Activated T-helper 1 cell treated with Interleukin-2 at 50 U/mL for 16 hours (primary cell): ENCODE measurements at places on chromosomes 11 and 22.

- no peak for DNase-seq
These were observed 7.4 kb upstream of the GNAZ start for GRCh38 chr22:23062616-23063538.

DNA sequence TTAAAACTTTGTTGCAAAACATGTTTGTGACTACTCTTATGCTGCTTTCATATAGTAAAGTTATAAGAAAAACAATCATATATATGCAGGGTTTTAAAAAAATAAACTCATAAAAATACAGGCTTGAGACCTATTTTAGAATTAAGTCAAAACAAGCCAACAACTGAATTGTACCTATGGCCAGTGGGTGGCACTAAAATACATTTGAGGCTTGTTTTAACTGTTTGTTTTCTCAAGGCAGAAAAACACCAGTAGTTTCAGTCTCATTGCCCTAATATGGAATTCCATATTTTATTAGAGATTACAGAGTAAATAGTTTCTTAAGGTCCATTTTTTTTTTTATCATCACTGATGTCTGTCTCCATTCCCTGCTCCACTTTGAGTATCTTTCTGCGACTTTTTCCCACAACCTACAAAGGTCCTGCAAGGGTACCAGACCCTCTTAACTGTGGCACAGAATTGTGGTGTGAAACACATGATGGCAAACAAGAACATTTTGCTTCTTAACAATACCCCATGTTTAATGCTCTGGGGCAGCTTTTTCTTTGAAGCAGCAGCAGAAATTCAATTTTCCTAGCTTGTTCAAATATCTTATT lies 8.5 kb upstream of the CCDC89 start:
- DNase-seq: no peak

DNA sequence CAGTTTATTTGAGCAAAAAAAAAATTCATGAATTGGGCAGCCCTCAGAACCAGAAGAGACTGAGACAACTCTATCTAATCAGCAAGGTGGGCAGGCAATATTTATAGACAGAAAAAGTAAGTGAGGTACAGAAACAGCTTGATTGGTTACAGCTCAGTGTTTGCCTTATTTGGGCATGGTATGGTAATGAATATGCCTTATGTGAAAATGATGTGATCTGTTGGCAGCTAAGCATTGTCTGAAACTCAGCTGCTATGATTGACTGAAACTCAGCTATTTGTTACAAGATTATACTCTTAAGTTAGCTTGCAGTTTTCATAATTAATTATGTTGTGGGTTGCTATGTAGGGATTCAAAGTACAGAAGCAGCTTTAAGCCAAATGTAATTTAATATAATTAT lies 127.6 kb downstream of the CNTN5 start:
- no peak for DNase-seq

GRCh38 chr11:120096369-120097191 lies 41.3 kb downstream of the TRIM29 start:
- no peak for DNase-seq

GRCh38 chr11:26662916-26663315 lies 58.9 kb downstream of the SLC5A12 start:
- DNase-seq: no peak

DNA sequence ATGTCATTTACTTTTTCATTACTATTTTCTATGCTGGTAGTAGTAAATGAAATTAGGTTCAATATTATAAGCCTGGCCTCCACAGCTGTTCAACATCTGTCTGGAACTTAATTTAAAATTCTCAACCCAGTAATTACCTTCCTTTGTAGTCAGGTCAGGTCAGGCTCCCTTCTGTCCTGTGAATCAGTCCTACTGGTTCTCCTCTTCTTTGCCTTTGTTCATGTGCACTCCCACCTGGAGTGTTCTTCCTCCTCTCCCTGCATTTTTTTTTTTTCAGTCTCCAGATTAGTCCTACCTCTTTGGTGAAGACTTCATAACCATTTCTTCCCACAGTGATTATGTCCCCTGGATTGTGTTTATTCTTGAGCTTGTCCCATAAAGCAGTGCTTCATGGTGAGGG lies 67.9 kb downstream of the DKK3 start:
- DNase-seq: no peak

DNA sequence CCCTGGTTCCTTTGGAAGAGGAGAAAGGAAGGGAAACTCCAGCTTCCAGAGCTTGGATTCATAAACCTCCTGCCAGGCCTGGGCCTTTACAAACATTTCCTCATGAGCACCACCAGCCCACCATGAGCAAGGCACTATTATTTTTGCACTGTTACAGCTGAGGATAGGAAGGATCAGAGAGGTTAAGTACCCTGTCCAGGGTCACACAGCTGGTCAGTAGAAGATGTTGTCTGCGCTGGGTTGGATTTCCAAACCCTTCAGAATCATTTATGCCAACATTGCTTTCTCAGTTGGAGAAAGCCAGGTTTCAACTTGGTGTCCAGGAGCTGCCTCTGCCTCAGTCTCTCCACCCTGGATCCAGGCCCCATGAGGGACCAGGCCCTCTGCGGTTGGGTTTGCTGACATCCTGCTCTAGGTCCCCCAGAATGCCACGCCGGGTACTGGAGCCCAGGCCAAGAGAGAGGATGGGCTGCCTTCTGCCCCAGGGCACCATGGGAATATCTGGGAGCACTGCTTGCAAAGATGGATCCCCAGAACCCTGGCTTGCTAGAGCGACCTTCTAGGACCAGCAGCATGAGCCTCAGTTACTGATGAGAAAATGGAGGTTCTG lies 29.7 kb upstream of the SHISAL1 start:
- no peak for DNase-seq

- no peak for DNase-seq
These were observed 6.8 kb upstream of the TPBGL start for GRCh38 chr11:75233754-75234172.

DNA sequence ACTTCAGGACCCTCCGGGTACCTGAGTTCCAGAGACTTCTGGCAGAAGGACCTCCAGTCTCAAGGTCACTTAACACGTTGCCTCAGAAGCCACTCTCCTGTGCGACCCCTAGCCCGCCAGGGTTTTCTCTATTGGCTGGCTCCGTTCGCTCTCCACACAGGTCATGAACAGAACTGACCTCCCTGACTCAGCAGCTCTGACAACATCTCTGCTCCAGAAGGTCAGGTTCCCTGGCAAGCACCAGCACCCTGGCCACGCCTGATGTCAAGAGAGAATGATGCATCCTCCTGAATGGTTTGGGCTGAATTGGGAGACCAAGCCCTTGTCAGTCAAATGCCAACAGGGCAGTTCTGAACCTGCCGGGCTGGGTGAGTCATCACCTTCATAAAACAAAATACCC lies 84.3 kb upstream of the TMEM45B start:
- DNase-seq: no peak

- no peak for DNase-seq
These were observed 2.9 kb upstream of the MRPL17 start for GRCh38 chr11:6686006-6686405.

DNA sequence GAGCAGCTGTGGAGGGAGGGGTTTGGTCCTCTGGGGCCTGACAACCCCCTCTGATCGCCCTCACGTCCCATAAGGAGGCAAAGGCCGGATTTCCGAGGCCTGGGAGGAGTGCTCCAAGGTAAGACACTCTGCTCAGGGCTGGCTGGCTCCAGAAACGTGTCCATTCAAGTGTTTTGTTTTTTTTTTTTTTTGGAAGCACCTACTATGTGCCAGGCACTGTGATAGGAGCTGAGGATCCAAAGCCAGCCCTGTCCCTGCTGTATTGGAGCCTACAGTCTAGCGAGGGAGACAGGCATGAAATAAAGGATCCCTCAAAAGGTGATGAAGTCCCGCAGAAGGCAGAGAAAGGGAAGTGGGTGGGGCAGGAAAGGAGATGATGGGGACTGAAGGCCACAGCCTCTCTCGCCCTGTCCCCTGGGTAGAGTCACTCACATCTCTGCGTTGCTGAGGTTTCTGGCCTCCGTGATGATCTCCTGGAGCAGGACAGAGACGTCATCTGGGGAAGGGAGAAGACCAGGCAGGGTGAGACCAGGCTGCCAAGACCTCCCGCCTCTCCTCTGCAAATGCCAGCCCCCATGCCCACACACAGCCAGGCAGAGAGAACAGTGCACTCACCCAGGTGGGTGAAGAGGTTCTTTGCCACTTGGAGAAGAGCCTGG lies 89.2 kb downstream of the PDE2A start:
- no peak for DNase-seq

DNA sequence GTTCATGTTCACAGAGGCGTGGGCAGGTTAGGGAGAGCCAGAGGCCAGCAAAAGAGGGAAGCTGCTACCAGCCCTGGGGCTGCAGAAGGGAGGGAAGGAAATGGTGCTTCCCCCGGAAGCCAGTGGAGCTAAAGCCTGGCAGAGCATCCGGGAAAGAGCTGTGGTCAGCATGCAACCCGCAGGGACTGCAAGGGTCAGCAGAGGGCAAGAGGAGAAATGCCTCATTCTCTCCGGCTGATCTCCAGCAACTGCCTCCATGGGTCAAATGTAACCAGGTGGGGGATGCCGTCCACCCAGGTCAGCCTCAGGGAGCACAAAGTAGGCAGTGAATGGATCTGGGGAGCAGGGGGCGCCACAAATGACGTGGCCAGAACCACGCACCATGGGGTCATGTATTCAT lies 36.9 kb upstream of the PRR5 start:
- DNase-seq: no peak

GRCh38 chr11:84981301-84981700 lies 645.8 kb downstream of the DLG2 start:
- DNase-seq: no peak

GRCh38 chr22:39254789-39255298 lies 10.1 kb upstream of the PDGFB start:
- DNase-seq: no peak
